ENCODE measurements at places on chromosomes 5 and 9.

DNA sequence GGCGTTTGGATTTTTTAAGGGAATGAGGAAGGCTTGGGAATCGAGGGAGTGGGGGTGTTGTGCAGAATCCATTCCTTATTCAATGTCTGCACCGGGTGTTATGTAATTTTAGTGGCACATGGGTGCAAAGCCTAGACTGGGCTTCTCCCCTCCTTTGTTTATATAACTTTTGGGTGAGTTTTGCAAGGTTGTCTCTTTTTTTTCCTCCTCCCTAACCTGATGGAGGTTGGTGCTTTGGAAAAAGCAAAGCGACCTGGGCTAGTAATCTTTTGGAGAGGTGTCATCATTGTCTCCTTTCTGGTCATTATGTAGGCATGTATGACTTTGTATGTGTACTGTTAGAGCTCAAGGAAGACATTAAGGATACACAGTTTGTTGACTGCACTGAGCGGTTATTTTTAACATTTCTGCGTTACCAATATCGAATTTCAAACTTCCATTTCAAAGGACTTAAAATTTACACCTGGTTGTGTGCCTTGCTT is 3.1 kb downstream of the SMARCA2 start:
- no peak for DNase-seq

DNA sequence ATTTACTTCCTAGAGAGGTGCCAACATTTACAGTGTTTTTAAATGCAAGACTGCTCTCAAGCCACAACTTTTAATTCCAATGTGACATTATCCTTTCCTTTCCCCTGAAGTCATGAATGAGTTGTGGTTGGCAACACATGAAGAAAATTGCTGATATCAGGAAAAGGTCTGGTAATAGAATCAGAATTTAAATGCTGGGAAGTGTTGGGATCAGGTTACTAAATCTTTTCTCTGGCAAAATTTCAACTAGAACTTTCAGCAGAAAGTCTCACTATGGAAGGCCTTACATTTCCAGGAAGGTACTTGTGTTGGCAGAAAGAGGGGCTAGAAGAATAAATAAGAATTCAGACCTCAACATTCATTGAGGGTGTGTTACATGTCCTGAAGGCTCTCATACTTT is 10.6 kb upstream of the SLC44A1 start:
- DNase-seq, result no peak

GRCh38 chr5:1386274-1386717 is 41.4 kb upstream of the CLPTM1L start:
- DNase-seq, result peak; percentile 54

DNA sequence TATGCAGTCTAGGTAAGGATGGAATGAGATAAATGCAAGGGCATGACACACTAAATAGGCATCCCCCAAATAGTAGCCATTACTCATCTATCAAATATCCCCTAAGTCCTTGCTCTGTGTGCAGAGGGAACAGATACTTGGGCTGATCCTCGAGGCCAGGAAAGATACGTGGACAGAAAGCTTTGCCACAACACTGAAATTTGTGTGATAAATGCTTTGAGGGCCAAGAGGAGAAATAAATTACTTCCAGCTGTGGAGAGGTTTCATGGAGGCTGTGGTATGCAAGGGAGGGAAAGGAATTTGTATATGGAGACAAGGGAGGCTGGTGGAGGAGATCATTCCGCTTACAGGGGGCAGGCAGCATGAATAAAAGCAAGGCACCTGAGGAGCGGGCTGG is 18.5 kb downstream of the ATOX1 start:
- DNase-seq, result no peak

GRCh38 chr9:6592231-6592630 is 53.3 kb downstream of the GLDC start:
- no peak for DNase-seq

GRCh38 chr5:73183000-73183399 is 10.0 kb downstream of the TMEM174 start:
- DNase-seq, result no peak

- DNase-seq, result no peak
Observed at GRCh38 chr5:179124853-179125788, 64.9 kb downstream of the ZNF354C start.

- DNase-seq, result no peak
Observed at GRCh38 chr5:72552041-72552557, 44.9 kb upstream of the ZNF366 start.

DNA sequence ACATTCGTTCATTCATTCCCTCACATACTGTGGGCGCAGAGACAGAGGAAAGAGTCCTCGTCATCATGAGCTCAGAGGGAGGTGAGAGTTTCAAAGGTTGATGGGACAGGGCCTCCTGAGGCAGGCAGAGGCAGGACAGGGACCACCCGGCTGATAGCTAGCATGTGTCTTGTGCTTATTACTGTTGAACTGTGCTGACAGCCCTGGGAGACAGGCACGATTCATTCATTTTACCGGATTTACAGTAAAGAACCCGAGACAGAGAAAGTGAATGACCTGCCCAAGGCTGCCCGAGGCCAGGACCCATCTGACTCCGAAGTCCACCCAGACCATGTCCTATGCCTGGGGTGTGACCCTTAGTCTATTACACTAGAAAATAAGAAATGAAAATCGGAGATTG is 4.9 kb upstream of the FAM163B start:
- no peak for DNase-seq

DNA sequence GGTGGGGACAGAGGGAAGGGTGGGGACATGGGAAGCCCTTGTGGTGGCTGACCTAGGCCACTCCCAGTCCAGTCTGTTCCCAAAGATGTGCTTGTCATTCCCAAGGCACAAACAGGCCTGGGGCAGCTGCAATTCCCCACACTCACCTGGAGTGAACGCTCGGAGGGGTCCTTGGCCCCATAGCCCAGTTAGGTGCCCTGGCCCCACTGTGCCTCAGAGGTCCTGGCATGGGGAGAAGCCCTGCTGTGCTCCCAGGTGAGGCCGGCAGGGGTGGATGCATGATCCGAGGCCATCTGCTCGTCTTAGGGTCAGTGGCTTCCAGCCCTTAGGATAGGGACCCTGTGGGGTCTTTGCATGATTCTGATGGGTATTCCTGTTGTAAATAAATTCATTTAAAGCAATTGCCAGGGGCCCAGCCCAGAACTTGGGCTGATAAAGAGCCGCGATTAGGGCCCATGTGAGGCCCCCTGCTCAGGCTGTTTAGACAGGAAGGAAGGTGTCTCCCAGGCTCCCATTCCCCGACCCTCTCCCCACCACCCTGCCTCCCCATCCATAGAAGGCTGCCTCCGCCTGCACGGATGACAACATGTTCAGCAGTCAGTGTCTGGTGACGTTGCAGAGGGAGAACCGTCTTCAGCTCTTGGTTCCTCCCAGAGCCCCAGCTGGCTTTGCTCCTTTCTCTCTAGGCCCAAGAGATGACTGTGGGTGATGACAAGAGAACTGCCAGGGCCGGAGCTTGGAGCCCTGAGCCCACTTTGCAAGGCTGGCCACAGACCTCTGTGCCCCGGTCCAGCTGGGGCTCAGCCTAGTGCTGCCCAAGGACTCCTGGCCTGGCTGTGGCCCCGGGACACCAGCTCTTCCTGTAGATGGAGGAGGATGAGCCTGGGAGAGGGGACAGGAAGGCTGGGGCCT is 28.4 kb upstream of the IRX4 start:
- DNase-seq, result no peak

- DNase-seq, result no peak
Observed at GRCh38 chr9:134515026-134515821, 126.4 kb upstream of the COL5A1 start.

DNA sequence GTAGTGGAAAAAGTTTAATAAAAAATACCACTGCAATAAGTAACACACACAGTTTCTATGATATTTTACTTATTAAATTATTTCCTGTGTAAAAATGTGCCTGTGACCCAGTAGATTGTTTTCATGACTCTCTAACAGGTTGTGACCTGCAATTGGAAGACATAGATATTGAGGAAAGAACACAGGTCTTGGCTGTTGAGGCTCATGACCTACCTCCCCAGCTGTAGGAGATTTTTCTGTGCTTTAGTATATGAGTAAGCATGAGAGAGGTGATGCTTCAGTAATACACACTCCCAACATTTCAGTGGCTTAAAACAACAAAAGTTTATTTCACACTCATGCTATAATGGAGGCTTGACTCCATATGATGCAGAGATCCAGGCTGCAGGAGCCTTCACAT is 47.3 kb upstream of the TNC start:
- no peak for DNase-seq

- DNase-seq, result no peak
Observed at GRCh38 chr9:105332471-105332870, 88.0 kb downstream of the SLC44A1 start.

DNA sequence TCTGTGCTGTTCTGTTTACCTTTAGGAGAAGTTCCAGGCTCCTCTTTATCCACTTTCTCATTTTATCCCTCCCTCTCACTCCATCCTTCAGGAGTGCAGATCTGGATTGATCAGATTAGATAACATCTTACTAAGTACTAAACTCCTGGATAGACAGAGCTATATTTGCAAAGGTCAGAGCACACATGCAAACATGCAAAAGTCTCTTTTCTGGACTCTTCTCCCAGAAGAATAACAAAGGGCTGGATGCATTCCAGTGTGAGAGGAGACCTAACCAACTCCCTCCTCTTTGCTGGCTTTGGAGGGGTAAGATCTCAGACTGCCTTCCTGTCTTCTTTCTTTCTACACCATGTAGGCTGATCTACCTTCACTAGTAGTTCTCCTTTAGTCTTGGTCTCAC is 21.4 kb downstream of the GARNL3 start:
- DNase-seq, result no peak

GRCh38 chr9:89883401-89884341 is 278.9 kb downstream of the GADD45G start:
- DNase-seq, result no peak

GRCh38 chr9:35616681-35617459 is 1.3 kb downstream of the CD72 start:
- peak; percentile 83 for DNase-seq

GRCh38 chr9:104322596-104322995 is 181.5 kb upstream of the OR13F1 start:
- no peak for DNase-seq

GRCh38 chr9:38337706-38338264 is 54.7 kb upstream of the ALDH1B1 start:
- no peak for DNase-seq

DNA sequence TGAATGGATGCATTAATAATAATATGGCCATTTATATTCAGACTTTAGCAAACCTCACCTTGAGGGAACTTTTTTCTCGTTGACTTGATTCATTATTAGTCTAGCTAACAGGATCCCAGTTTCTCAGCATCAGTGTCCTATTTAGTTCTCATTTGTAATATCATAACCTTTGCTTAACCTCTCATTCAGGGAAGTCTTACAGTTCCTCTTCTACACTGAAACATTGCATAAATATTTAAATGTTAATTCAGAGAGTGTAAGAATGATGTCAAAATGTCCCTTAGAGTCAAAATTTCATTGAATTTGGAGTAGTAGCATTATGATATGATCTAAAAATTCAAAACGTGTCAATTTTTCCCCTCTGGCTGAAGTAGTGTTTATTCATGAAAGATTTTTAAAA is 650.1 kb downstream of the EFNA5 start:
- DNase-seq, result no peak

DNA sequence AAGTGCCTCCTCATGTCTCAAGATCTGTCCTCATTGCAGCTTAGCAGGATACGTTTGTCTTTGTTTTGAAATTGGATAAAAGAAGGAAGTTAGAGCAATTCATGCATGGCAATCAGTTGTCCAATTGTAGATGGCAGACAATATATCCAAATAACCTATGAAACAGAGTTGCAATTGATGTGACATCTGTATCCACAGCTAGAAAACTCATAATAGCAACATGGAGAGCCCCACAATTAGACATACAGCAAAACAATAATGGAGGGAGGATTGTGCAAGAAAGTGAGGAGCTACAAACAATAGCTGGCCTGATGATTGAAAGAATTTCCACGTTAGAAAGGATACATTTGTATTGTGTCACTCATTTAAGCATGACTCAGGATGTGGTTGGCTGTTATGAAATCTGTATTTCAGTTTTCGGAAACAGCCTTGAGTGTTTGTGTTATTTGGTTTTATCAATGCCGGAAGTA is 132.0 kb downstream of the FAM174A start:
- no peak for DNase-seq

DNA sequence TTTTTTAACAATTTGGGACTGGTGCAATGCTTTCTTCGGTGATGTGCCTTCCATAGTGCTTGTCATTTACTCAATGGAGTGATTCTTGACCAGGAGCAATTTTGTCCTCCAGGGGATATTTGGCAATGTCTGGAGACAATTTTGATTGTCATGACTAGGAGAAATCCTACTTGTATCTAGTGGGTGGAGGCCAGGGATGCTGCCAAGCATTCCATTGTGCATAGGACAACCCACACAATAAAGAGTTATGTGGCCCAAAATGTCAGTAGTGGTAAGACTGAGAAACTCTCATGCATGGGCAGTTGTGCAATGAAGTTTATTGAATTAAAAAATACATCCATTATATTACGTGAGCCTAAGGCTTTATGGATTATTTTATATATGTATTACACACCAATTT is 70.5 kb downstream of the FOCAD start:
- DNase-seq, result no peak

DNA sequence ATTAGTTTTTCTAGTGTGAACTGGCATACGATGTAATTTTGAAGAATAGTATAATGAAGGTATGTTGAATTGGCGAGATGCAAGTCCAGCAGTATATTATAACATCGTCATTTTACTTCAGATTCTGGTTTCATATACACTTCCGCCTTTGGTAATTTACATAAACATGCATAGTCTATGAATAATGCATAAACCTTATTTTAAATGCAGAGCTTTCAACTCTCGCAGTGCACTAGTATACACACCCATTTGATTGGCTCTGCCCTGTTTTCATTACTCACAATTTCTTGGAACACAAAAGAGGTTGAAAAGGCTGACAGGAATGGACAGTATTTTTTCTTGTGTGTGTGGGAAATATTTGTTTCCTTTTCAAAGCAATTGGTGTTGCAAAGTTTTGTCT is 128.9 kb upstream of the CCNH start:
- DNase-seq, result no peak

DNA sequence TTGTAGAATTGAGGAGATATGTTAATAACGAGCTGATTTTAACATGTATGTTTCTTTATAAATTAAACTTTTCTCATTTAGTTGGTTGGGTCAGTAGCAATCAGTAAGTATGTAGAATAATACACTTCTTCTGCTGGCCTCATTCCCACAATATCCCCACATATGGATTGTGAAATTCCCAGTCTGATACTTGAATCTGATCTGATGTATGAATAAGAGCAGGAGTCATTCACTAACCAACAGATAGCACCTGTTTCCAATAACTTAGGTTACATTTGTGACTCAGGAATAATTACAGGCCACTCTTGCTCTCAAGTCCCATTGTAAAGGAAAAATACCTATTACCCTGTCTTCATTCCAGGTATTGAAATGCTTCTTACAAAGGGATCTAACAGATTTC is 23.9 kb downstream of the SLC36A1 start:
- no peak for DNase-seq

DNA sequence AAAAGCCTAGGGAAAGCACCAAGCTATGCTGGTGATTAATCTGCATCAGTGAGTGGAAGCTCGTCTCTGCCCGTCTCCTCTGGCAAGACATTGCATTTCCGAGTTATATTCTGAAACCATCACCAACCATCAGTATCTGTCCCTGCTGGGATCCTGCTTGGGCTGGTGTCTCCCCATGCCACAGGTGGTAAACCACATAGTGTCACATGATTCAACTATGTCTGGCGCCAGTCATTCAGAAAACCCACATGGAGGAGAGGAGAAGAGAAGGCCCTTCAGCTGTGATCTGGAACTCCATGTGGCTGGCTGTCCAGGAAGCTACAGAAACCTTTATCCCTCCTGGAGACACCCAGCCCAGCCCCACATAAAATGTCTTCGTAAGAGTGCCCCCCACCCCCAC is 4.8 kb downstream of the IL9 start:
- DNase-seq, result peak; percentile 46

All from stimulated activated naive CD8-positive, alpha-beta T cell treated with anti-CD3 and anti-CD28 coated beads, Interleukin-15, Interleukin-2, amounts not matched to agents 100 U/mL and 50 U/mL, for 24 hours (primary cell).